ENCODE measurements at places on chromosomes 4 and X.

DNA sequence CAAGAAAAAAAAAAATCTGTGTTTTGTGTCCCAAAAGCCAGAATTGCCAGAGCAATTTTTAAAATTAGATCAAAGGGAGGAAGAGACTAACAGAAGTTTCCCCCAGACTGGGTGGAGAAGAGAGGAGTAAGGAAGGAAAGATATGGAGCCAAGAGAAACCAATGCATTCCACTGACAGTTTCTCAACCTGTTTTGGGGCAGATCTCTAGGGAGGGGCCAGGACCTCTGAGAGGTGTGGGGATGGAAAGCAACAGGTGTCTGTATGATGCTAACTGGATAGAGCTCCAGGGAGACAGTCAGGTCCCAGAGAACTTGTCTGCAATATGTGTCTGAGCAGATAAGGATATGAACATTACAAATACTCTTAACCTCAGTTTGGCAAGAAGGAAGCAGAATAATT, 22.7 kb upstream of the GAB1 start:
- DNase-seq, result no peak

DNA sequence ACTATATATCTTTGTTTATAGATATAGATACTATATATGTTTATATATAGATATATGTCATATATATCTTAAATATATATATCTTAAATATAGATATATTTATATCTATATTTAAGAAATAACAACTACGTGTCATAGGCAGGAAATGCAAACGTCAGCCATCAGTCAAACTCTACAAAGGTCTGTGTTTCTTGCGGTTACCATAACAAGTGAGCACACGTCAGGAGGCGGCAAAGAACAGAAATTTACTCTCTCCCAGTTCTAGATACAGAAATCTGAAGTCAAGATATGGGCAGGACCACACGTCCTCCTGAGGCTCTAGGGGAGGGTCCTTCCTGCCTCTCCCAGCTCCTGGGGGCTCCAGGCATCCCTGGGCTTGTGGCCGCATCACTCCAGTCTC, 6.5 kb downstream of the PLCXD1 start:
- DNase-seq, result no peak

DNA sequence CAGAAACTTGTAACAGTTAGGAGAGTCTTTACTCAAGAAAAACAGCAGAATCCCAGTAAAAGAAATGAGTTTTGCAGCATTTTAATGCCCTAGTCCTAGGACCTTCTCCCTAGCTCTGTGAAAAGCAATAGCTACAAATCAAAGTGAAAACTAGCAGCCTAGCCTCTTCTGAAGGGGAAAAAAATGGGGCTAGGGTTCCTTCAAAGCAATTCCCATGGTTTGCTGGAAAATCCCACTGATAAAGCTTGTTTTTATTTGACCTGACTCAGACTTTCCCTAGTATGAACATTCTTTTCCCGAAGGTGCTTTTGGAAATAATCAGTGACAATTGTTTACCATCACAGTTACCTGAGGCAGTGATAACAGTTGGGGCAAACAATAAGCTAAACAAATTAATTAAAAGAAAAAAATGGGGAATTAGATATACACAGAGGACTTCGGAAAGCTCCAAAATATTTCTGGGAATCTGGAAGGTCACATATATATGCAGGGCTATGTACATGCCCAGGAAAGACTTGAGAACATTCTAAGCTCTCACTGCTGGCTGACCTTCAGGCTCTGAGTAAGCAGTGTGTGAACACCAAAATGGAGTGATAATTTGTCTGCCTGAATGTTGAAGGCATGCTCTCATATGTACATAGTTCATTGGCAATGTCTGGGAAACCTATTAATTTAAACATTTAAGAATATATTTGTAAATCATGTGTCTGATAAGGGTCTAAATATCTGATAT, 285.9 kb downstream of the KCTD8 start:
- no peak for DNase-seq

GRCh38 chr4:173017802-173018201, 150.8 kb upstream of the GALNT7 start:
- DNase-seq, result no peak

GRCh38 chr4:141851246-141851891, 215.0 kb downstream of the IL15 start:
- DNase-seq, result no peak

GRCh38 chr4:176656108-176656507, 136.6 kb downstream of the VEGFC start:
- no peak for DNase-seq

DNA sequence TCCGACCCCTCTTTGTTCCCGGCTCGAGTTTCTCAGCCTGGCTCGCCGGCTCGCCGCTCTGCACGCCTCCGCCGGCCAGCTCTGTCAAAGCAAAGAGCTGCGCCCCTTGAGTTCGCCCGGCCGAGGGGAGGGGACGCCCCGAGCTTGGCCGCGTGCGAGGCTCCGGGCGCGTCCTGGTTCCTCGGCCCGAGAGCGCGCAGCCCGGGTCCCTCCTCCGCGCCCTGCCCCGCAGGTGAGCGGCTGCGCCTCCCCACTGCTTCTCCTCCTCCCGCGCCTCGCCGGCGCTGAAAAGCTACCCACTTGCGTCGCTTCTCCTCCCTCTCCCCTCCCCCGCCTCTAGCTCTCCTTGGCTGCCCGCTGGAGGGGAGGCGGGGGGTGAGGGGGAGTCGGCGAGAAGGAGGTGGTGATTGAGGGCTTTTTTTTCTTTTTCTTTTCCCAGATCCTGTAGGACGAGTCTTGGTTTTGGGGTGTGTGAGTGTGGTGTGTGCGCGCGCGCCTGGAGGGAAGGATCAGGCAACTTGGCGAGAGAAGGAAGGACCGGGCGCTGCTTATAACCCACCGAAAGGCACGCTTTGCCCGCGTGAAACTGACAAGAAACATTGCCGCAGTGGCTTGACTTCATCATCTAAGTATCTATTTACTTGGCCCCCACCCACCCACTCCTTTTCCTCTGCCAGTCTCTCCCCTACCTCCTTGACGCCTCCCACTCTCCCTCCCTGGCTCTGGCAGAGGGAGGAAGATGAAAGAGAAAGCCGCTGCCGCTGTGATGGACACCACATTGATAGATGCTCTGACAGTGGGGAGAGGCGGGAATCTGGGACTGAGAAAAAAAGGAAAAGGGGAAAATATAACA, at the start of gene LEF1:
Gene LEF1 (minus strand): TSS at position 262 of the 853 bp plus-strand sequence. CDS start 1,165 bp downstream, outside the sequence.
- DNase-seq, result no peak

- no peak for DNase-seq
Observed at GRCh38 chrX:9132036-9132638, 98.2 kb upstream of the FAM9B start.

- DNase-seq, result no peak
Observed at GRCh38 chr4:121776610-121777401, 11.8 kb upstream of the SMIM43 start.

DNA sequence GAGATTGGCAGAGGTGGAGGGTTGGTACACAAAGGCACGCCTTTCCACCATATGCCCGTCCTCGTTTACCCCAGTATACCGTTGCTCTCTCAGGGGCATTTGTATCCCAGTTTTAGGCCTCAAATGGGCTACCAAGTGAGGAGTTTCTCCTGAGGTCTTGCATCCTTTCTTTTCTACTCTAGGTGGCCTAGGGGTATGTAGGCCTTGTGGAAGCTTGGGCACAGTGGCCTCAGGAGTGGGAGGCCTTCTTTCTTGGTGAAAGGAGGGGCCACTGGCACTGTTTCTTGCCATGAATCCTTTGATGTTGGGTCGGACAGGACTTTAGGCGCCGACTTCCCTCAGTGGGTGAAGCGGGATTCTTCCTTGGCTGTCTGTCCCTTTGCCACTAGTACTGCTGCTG, 15.3 kb upstream of the MAGIX start:
- no peak for DNase-seq

- no peak for DNase-seq
Observed at GRCh38 chr4:72743078-72743477, 174.1 kb upstream of the ADAMTS3 start.

All from GM19239 (cell line).